ENCODE measurements at places on chromosomes 5 and 9.
A peak's percentile ranks its signal among the peaks of the same experiment; 100 is the strongest.

- H3K27me3 ChIP-seq, result no peaks in the 10 kb centered on the region
- no peak overlapping the region for H3K4me3 ChIP-seq
- H3K27ac ChIP-seq, result no peak overlapping the region
- no peak for DNase-seq
Observed at GRCh38 chr9:28053096-28053777, 480.0 kb upstream of the C9orf72 start.

GRCh38 chr9:73146111-73146815 is 5.4 kb upstream of the ANXA1 start:
- no peaks in the 10 kb centered on the region for H3K36me3 ChIP-seq
- no peak overlapping the region for H3K4me3 ChIP-seq
- no peaks in the 10 kb centered on the region for H3K27me3 ChIP-seq
- DNase-seq, result no peak
- peaks cover 58% of the 10 kb centered on the region for H3K4me1 ChIP-seq

- H3K27ac ChIP-seq, result no peak overlapping the region
- H3K4me1 ChIP-seq, result peaks cover 13% of the 10 kb centered on the region
- H3K27me3 ChIP-seq, result peaks cover 59% of the 10 kb centered on the region
- no peaks in the 10 kb centered on the region for H3K36me3 ChIP-seq
Observed at GRCh38 chr5:176675676-176676360, 28.5 kb downstream of the TSPAN17 start.

DNA sequence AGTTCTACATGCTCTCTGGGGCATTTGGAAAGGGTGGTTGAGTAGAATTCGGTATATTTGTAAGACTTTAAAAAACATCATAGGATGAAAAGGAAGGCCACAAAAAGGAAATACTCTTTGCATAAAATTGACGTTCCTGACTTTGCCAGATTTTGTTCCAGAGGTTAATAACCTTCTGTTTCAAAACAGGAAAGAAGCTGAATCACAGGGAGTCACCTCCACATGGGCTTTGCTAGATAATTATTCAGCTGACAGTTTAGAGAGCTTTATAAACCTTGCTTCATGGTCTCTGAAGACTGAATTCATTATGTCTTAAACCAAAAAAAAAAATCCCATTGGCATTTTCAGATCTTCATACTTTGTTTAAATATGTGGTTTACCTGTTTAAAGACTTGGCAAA is 203.7 kb downstream of the SEMA6A start:
- no peaks in the 10 kb centered on the region for H3K4me1 ChIP-seq
- no peaks in the 10 kb centered on the region for H3K36me3 ChIP-seq
- no peaks in the 10 kb centered on the region for H3K27me3 ChIP-seq

DNA sequence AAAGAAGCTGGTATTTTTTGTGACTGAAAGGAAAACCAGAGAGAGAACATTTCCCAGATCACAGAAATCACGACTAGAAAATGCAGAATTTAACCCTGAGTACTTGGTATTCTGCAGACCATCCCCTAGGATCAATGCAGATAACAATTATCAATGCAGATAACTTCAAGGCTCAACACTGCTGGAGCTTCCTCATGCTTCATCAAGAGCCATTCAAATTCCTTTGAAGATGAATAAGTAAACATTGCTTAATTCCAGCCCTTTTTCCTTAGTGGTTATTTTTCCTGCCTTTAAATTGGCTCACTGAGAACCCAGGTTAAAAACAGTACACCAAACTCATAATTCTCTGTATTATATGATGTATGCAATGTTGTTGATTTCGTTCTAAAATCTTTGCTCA is 370.1 kb upstream of the TLE4 start:
- H3K27ac ChIP-seq, result no peak overlapping the region
- no peaks in the 10 kb centered on the region for H3K4me1 ChIP-seq
- no peaks in the 10 kb centered on the region for H3K27me3 ChIP-seq

GRCh38 chr5:36657563-36657995 is 51.2 kb downstream of the SLC1A3 start:
- no peaks in the 10 kb centered on the region for H3K27me3 ChIP-seq
- H3K27ac ChIP-seq, result peak overlapping the region; percentile 75
- peaks cover 28% of the 10 kb centered on the region for H3K4me1 ChIP-seq
- DNase-seq, result no peak
- no peak overlapping the region for H3K4me3 ChIP-seq
- no peaks in the 10 kb centered on the region for H3K36me3 ChIP-seq

Data from suprapubic skin (tissue), 4 donors.